Activated CD8-positive, alpha-beta T cell treated with anti-CD3 and anti-CD28 coated beads, Interleukin-2, amount 10 ng/mL, durations not matched to agents 7 days and 5 days (primary cell): ENCODE measurements at places on chromosomes 1 and 21. TPM values are rescaled to one million over a fixed set of nuclear protein-coding genes. Genes with fewer than 3 reads are reported as not detected.
A peak's percentile ranks its signal among the peaks of the same experiment; 100 is the strongest.

The KCNQ4 gene
- total RNA-seq: 0.87 TPM

The FAM163A gene
- total RNA-seq: not detected

- H3K27me3 ChIP-seq: no peaks in the 10 kb centered on the region
- peaks cover 87% of the 10 kb centered on the region for H3K36me3 ChIP-seq
- H3K4me1 ChIP-seq: peaks cover 93% of the 10 kb centered on the region
- no peak for DNase-seq
- H3K27ac ChIP-seq: peak overlapping the region; percentile 92
These were observed 16.1 kb downstream of the SLAMF1 start for GRCh38 chr1:160630523-160631451.

- H3K4me1 ChIP-seq: no peaks in the 10 kb centered on the region
- H3K36me3 ChIP-seq: peaks cover 2% of the 10 kb centered on the region
- DNase-seq: no peak
These were observed 48.7 kb downstream of the NPHP4 start for GRCh38 chr1:5943343-5944124.

The HRNR gene
- total RNA-seq: not detected

GRCh38 chr1:34587761-34588160 is 167.1 kb upstream of the GJB5 start:
- H3K27ac ChIP-seq: no peak overlapping the region
- H3K27me3 ChIP-seq: peaks cover 5% of the 10 kb centered on the region
- no peak for DNase-seq

The LCE3E gene
- not detected for total RNA-seq

The C21orf58 gene
- total RNA-seq: 65.4 TPM

DNA sequence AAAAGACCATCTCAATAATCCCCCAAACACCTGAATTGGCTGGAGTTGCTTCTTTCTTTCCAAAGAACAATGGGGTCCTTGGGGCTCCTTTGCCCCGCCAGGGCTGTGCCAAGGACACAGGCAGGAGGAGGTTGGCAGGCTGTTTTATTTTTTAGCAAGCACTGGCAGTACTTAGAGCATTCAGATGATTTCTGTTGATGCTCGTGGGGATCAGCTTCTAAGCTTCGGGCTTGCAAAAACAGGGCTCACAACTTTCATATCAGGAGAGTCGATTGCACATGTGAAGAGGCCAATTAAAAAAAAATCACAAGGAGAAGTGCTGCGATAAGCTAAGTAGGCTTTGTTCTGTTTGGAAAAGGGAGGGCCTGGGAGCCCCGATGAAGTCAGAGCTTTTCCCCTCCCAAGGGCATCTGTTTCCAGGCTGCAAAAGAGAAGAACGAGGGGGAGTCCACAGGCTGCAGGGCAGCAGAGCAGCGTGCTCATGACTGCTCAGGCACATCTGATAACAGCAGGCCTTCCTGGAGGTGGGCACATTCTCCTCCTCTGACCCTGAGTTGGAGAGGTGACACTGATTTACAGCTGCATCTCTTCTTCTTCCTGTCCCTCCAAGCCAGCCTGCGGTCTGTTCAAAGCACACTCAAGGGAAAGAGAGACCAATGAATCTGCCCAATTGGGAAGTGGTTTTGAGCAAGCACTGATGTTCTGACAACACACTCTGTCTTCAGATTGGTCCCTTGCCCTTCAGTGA is 27.3 kb upstream of the BCAR3 start:
- peaks cover 21% of the 10 kb centered on the region for H3K27me3 ChIP-seq
- H3K27ac ChIP-seq: no peak overlapping the region
- peaks cover 36% of the 10 kb centered on the region for H3K4me1 ChIP-seq

DNA sequence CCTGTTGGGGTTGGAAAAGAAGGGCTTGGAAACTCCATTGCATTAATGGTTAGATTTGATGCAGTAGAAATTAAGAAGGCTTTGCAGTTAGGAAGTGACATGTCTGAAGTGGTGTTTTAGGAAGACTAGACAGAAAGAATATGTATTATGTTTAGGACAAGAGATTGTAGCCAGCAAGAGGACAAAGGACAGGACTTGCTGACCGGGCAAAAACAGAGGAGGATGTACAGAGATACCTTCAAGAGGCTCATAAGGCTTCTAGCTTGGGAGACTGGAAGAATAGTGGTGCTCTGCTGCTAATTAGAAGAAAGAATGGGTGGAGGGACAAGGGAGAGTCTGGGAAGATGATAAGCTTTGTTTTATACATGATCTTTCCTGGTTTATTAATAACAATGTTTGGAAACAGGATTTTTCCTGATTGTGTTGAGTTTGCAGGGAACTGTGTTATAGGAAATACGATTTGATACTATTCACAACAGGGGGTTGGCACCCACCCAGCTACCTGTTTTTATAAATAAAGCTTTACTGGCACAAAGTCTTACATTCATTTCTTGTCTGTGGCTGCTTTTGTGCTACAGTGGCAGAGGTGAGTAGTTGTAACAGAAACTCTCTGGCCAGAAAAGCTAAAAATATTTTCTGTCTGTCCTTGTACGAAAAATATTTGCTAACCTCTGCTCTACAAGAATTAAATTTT is 37.1 kb upstream of the TMCO2 start:
- no peaks in the 10 kb centered on the region for H3K27me3 ChIP-seq
- H3K36me3 ChIP-seq: peaks cover 54% of the 10 kb centered on the region
- H3K4me1 ChIP-seq: peaks cover 3% of the 10 kb centered on the region
- no peak for DNase-seq

DNA sequence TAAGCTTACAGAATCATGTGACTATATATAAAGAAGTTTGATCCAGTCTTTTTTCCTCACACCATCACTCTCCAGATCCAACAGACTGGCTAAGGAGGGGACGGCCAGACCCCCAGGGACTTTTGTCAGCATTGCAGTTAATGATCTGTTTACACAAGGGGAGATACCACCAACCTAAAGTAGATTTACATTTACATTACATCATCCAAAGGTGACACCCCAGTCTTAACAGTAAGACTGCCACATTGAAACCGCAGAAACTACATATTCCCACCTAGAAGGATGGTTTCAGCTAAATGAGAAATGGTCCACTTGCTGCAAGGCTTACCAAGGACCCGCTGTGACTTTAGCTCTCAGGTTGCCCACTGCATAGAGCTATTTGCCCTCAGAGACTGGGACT is 3.4 kb downstream of the RCAN1 start:
- DNase-seq: no peak
- H3K4me1 ChIP-seq: peaks cover 22% of the 10 kb centered on the region
- no peak overlapping the region for H3K27ac ChIP-seq
- peaks cover 14% of the 10 kb centered on the region for H3K27me3 ChIP-seq
- no peak overlapping the region for H3K4me3 ChIP-seq

The OR14K1 gene
- not detected for total RNA-seq

GRCh38 chr21:18498431-18498830 is 94.8 kb upstream of the TMPRSS15 start:
- H3K27me3 ChIP-seq: no peaks in the 10 kb centered on the region
- H3K36me3 ChIP-seq: no peaks in the 10 kb centered on the region
- no peak overlapping the region for H3K4me3 ChIP-seq
- no peaks in the 10 kb centered on the region for H3K4me1 ChIP-seq

- H3K27ac ChIP-seq: no peak overlapping the region
- peaks cover 3% of the 10 kb centered on the region for H3K36me3 ChIP-seq
- H3K27me3 ChIP-seq: peaks cover 40% of the 10 kb centered on the region
- no peak overlapping the region for H3K4me3 ChIP-seq
- H3K4me1 ChIP-seq: peaks cover 12% of the 10 kb centered on the region
These were observed 2.2 kb upstream of the IL20 start for GRCh38 chr1:206863266-206863665.

DNA sequence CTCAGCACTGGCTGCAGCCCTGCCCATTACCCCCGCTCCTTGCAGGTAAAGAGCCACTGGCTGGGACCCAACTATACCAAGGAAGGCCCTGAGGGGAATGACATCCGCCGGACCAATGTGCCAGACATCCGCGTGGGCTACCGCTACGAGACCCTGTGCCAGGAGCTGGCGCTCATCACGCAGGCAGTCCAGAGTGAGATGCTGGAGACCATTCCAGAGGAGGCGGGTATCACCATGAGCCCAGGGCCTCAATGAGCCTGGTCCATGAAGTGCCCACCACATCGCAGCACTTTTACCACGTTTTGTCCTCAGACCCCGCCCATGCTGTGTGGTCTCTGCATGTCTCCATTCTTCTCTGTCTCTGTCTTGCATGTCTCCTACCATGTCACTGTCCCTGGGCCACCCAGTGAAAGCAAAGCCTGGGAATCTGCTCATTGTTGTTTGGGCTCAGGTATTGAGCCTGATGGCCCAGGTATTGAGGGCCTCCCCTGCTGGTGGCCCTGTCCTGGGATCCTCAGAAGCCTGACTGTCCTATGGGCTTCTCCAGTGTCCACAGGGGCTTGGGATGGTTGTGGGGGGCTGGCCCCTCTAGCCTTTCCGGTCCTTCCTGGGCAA is 11.4 kb downstream of the AMPD2 start:
- no peaks in the 10 kb centered on the region for H3K27me3 ChIP-seq
- peaks cover 42% of the 10 kb centered on the region for H3K36me3 ChIP-seq
- H3K4me1 ChIP-seq: peaks cover 19% of the 10 kb centered on the region
- peak; percentile 17 for DNase-seq
- no peak overlapping the region for H3K27ac ChIP-seq

DNA sequence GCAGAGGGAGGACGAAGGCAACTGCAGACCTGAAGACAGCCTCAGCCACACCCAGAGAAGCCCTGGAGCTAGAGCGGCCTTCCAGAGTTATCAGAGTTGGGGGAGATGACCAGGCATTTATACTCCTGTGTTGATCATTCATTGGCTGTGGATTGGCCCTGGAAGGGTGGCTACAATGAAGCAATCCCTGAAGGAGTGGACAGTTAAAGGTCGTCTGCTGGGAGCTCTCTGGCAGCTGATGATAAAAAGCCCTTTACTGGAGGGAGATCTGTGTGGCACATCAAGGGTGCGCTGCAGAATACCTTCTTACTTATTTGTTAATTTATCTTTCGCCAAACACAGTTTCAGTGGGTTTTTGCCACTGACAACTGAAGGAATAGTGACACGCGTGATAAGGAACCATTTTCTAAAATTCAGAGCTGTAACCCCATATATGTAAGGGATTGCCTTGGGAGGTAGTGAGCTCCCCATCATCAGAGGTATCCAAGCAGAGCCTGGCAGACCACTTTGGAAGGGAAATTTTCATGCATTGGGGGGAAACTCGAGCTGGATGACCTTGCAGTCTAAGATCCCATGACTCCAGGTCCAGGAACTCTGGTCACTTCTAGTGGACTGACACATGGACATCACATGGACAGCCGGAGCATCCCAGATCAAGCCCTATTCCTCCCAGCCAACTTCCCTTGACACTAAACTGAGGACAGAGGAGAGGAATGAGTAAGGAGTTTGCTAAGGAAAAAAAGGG is 126.4 kb upstream of the GADD45A start:
- peaks cover 2% of the 10 kb centered on the region for H3K4me1 ChIP-seq
- peaks cover 2% of the 10 kb centered on the region for H3K27me3 ChIP-seq
- no peak for DNase-seq
- no peak overlapping the region for H3K4me3 ChIP-seq
- no peaks in the 10 kb centered on the region for H3K36me3 ChIP-seq
- no peak overlapping the region for H3K27ac ChIP-seq

DNA sequence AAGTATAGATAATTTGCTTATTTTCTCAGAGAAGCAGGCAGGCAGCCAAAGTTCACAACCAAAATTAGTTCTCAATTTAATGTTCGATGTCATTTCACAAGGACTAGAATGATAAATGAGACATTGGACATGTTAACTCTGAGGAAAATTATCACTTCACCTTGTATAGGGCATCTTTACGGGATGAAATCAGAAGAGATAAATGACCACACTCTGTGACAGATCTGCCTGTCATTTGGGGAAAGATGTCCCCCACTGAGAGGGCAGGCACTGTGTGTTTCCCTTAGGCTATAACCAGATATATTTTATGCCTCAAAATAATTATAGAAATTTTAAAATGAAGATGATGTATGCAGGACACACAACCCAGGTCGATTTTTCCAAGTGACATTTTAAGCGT is 642.9 kb downstream of the BRINP3 start:
- H3K27me3 ChIP-seq: no peaks in the 10 kb centered on the region
- no peak overlapping the region for H3K27ac ChIP-seq
- no peak for DNase-seq
- no peaks in the 10 kb centered on the region for H3K36me3 ChIP-seq
- no peak overlapping the region for H3K4me3 ChIP-seq

The PTGER3 gene
- 2.8 TPM for total RNA-seq

GRCh38 chr1:64875606-64876005 is 90.7 kb downstream of the JAK1 start:
- no peak overlapping the region for H3K4me3 ChIP-seq
- H3K4me1 ChIP-seq: peaks cover 44% of the 10 kb centered on the region
- no peak for DNase-seq
- H3K27ac ChIP-seq: peak overlapping the region; percentile 53
- H3K36me3 ChIP-seq: peaks cover 76% of the 10 kb centered on the region

DNA sequence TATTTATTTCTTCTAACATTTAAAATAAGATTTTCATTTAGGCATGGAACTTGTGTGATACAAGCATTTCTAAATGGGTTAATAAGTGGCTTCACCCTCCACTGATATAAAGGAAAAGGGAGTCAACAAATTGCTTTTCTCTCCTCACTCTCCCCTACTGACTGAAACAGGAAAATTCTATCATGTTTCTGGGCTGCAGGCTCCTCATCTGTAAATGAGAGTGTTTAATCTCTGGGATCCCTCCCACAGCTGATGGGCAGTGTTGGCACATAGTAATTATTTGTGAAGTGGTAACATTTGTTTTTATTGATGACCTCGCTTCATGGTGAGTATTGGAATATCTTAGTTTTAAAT is 69.8 kb upstream of the WARS2 start:
- no peak overlapping the region for H3K27ac ChIP-seq
- DNase-seq: no peak
- no peaks in the 10 kb centered on the region for H3K27me3 ChIP-seq
- H3K4me3 ChIP-seq: no peak overlapping the region
- no peaks in the 10 kb centered on the region for H3K36me3 ChIP-seq

DNA sequence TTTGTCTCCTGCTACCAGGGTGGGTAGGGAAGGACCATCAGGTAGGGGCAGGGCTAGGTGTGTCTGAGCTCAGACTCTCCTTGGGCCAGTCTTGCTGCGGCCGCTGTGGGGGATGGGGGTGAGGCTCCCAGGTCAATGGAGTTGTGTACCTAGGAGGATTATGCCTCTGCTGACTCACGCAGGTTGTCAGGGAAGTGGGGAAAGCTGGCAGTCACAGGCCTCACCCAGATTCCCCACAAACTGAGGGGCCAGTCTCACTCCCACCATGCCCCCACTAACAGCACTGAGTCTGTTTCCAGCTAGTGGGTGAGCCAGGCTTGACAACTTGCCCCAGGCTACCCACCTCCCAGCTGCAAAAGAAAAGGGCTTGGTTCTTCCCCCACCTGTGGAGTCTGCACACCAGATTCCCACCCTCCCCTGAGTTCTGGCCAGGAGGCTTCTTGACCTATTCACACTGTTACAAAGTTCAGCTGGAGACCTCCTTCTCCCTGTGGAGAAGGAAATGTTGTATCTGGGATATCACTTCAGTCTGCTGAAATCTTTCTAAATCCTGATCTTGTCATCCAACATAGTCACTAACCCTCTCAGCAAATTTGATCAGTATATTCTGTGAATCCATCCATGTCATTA is 69.2 kb upstream of the GJA8 start:
- no peak overlapping the region for H3K27ac ChIP-seq
- no peak for DNase-seq
- peaks cover 6% of the 10 kb centered on the region for H3K4me1 ChIP-seq
- H3K36me3 ChIP-seq: no peaks in the 10 kb centered on the region
- H3K27me3 ChIP-seq: peaks cover 20% of the 10 kb centered on the region
- H3K4me3 ChIP-seq: no peak overlapping the region

The HMGCS2 gene
- not detected for total RNA-seq

The TMOD4 gene
- 3.4 TPM for total RNA-seq

The ATP1A2 gene
- total RNA-seq: not detected

- H3K27me3 ChIP-seq: peaks cover 2% of the 10 kb centered on the region
- no peaks in the 10 kb centered on the region for H3K36me3 ChIP-seq
- no peak overlapping the region for H3K4me3 ChIP-seq
- DNase-seq: no peak
- H3K4me1 ChIP-seq: no peaks in the 10 kb centered on the region
These were observed 198.3 kb upstream of the FAM78B start for GRCh38 chr1:166365081-166365480.

The WNT9A gene
- total RNA-seq: not detected

The KRTAP8-1 gene
- not detected for total RNA-seq
